GM13977 (cell line): ENCODE measurements at places on chromosomes 3 and 15.

GRCh38 chr15:94247789-94248638, 16.7 kb downstream of the MCTP2 start:
- no peak for DNase-seq

- DNase-seq, result no peak
Observed at GRCh38 chr15:59290295-59291212, 82.1 kb downstream of the MYO1E start.

GRCh38 chr3:31442755-31443154, 90.0 kb upstream of the STT3B start:
- DNase-seq, result no peak

DNA sequence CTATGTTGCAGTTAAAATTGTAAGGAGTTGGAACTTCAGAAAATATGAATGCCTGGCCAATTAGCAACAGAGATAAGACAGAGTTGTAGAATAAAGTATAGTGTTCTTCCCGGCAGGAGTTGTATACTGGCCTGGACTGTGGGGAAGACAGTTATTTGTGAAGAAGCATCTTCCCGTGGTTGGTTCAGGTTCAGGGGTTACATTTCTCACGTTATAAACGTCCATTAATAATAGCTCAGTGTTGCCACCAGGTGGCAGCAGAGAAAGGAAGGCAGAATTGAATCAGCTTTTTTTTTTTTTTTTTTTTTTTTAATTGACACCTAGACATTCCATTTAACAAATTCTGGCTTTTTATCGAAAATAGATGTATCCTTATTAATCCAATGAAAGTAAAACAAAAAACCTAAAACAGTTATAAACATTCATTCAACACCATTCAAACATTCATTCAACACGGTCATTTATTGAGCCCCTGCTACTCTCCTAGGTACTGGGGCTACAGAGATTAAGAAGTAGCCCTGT, 66.4 kb upstream of the NR2E3 start:
- DNase-seq, result peak; percentile 70

GRCh38 chr15:88645171-88646087, 6.6 kb downstream of the ISG20 start:
- no peak for DNase-seq

GRCh38 chr3:126907557-126907956, 75.4 kb upstream of the PLXNA1 start:
- no peak for DNase-seq

- no peak for DNase-seq
Observed at GRCh38 chr15:29403772-29404171, 134.2 kb upstream of the NSMCE3 start.

GRCh38 chr15:39213385-39213840, 367.5 kb upstream of the THBS1 start:
- DNase-seq, result no peak

GRCh38 chr15:47066392-47066791, 650.9 kb upstream of the SEMA6D start:
- no peak for DNase-seq

DNA sequence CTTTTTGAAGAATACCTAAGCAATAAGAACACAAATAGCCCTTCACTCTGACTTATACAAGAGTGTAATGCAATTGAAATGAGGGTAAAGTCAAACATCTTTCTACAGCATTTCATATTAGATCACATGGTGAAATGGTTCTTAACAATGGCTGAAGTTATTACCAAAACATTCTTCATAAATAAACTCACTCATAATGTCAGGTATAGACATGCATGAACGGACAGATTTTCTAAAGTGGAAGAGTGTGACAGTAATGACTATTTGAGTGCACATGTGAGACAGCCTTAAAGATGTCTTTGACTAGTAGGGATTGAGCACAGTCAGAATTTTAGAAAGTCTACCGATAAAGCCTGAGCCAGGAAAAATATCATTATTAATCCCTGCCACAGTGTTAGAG, 471.0 kb downstream of the ZPLD1 start:
- no peak for DNase-seq

DNA sequence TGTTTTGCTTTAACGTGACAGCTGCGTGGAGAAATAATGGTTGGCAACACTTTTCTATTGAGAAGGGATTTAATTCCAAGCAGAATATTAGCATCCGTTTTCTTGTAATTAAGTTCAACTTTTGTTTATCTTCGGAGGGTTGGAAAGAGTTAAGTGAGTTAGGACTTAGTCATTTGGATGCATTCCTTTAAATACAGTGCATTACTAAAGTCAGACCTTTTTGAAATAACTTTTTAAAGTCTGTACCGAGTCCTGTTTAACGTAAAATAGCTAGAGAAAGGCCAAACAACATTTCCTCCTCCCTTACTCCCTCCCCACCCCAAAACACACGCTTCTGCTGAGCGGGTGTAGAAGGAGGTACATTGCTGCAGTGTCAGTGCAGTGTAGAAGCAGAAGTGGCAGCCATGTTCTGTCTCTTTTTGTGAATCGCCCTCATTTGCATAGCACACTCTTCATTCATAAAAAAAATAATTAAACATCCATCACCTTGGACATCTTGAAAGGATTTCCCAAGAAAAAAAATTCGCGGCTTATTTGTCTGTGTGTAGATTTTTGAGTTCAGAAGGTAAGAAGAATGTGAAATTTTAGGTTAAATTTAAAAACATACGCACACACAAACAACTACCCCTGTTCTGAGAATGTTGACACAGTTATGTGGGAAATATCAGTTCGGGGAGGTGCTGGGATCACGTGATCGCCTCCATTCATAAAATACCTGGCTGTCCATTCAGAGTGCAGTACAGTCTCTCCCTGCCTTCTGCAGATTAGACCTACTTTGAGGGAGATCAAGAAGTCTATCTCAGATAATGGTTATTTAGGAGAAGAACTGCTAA, 1.6 kb downstream of the SPRED1 start:
- DNase-seq, result peak; percentile 31

- DNase-seq, result no peak
Observed at GRCh38 chr15:101026656-101027272, 107.6 kb downstream of the LRRK1 start.

DNA sequence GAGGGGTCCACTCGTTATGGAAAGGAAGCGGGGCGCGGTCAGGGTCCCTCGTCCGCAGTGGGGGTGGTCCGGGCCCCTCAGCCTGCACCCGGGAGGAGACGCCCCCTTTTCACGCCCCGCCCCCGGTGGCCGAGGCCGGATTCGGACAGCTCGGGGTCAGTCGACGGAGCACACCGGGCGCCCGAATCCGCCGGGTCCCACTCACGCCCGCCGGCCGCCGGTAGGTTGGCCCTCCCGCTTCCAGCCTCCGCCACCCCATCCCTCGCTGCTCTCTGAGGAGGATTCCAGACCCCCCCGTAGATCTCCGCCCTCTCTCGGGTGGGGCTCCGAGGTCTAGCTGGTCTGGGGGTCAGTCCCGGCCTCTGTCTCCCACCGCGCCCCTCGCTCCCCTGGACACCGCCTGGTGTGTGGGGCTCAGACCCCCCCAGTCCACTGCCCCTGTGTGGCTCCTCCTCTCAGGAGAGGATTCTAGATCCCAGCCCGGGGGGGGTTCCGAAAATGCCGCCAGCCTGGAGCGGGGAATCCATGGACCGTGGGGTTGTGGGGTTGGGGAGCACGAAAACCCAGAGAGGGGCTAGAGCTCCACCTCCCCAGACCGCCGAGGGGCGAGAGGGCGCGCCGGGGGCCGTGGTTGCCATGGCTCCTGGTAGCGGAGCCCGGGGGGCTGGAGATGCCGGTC, 725 bp downstream of the CHL1 start:
- peak; percentile 49 for DNase-seq

- no peak for DNase-seq
Observed at GRCh38 chr3:18135060-18135814, 289.9 kb downstream of the SATB1 start.

- no peak for DNase-seq
Observed at GRCh38 chr3:138694287-138695007, 85.9 kb downstream of the FAIM start.

DNA sequence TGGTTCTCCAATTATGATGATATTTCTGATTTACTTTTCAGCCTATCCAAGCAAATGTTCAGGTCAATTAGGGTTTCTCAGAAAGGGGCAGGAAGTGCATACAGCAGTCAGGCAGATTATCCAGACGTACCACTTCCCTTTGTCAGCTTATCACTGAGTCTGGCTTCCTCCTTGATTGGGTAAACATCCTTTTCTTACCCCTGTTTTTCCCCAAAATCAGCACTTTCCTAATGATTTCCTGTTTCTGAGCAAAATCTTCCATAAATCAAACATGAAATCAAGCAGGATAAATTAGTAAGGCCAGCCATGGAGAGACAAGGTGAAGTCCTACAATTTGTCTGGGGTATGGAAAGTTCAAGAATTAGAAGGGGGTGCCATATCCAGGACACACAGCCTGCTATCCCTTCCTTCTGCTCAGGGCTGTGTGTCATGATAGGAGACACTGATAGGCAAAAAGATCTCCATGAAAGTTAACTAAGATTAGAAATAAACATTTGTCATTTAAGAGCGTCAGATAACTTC, 29.0 kb downstream of the ADIPOQ start:
- no peak for DNase-seq

GRCh38 chr3:127688416-127689265, 15.9 kb downstream of the ABTB1 start:
- DNase-seq, result no peak

DNA sequence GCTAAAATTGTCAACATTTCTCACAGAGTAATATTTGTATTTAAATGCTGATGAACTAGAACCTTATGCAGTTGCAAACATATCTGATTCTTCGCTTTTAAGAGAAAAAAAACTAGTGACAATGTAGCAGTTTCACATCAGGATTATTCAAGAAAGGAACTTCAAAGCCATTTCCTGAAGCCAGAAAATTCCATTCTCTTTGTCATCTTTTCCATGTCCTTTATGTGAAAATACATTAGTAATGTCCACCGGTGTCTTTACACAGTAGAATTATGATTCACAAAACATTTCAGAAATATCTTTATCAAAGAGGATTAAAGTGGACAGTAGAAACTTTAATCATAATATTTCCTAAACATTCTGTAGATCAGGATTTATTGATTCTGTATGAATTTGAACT, 12.7 kb upstream of the LXN start:
- DNase-seq, result no peak

DNA sequence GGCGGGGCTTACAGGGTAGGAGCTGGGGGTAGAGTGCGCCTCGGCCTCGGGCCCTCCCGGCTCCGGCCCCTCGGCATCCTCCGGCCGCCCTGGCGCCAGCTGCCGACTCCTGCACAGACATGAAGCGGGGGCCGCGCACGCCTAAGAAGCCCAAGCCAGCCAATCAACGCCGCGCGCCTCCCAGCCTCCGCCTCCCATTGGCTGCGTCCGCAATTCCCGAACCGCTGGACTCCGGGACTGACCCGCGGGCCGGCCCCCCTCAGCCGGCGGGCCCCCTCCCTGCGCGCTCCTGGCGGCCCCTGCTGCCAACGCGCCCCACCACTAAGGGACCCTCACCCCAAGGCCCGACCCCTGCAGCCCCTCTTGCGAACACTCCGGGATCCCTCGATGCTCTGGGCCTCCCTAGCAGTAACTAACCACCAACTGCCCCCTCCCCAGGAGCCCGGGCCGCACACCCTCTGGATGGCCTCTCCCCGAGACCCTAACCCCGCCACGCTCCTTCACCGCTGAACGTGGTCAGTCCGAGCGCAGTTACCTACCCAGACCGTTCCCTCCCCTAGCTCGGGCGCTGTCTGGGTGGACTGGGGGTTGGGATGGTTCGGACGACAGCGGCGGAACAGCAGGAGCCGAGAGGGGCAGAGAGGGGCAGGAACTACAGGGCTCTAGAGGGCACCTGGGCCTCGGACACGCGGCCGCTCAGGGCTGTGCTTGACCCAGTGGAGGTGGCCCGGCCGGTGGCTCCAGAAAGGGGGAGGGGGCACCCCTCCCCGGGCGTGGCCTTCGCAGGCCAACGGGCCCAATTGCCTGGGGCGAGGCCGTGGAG, 5.0 kb downstream of the GATA2 start:
- peak; percentile 82 for DNase-seq

GRCh38 chr3:114384558-114384903, 90.7 kb downstream of the TIGIT start:
- no peak for DNase-seq

GRCh38 chr15:91974321-91974720, 120.8 kb downstream of the SLCO3A1 start:
- no peak for DNase-seq

DNA sequence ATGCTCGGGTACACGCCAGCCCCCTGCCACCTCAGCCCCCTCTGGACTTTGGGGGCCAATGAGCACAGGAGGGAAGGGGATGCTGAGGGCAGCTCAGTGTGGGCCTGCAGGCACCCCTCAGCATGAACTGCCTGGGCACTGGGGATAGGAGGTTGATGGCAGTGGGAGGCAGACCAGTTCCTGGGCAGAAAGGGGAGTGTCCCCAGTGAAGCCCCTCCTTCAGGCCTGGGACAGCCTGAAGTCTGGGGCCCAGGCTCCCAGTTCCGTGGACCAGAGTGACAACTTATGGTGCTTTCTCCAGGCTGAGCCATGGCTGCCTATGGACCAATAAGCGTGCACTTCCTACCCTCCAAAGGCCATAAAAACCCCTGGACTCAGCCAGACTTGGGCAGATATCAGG, 63.3 kb upstream of the IMPG2 start:
- no peak for DNase-seq

DNA sequence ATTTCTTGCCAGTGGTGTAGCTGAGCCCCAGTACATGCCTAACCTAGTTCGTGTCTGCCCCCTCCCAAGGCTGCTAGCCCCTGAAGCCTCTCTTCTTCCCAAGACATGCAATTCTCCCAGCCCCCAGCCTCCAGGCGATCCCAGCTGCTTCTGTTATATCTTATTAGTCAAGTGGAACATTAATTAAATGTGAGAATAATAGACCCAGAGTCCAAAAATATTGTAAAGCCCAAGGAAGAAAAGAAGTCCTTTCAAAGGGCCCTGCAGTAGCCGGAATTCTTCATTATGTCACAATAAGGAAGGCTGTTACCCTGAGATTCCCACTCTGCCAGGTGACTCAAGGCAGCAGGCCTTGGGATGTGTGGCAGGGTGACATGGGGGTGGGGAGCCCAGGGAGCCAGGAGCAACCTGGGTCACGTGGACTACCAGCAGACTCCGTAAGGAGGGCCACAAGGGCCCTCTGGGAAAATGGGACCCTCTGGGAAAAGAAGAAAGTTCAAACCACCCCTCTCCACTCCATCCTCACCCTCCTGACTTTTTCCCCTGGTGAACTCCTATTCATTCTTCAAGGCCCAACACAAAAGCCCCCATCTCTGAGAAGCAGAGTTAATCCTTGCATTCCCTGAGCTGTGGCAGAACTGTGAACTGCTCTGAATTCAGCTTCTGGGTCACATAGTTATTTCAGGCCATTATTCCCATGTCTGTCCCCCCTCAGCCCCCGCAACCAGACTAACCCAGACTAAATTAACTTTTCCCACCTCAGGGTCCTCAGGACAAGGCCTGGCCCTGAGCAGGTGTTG, 21.8 kb upstream of the TRH start:
- DNase-seq, result no peak
